Heart right ventricle (tissue), 16 donors: ENCODE measurements at places on chromosomes 2 and 18. TPM values are rescaled to one million over a fixed set of nuclear protein-coding genes. Genes with fewer than 3 reads are reported as not detected.

DNA sequence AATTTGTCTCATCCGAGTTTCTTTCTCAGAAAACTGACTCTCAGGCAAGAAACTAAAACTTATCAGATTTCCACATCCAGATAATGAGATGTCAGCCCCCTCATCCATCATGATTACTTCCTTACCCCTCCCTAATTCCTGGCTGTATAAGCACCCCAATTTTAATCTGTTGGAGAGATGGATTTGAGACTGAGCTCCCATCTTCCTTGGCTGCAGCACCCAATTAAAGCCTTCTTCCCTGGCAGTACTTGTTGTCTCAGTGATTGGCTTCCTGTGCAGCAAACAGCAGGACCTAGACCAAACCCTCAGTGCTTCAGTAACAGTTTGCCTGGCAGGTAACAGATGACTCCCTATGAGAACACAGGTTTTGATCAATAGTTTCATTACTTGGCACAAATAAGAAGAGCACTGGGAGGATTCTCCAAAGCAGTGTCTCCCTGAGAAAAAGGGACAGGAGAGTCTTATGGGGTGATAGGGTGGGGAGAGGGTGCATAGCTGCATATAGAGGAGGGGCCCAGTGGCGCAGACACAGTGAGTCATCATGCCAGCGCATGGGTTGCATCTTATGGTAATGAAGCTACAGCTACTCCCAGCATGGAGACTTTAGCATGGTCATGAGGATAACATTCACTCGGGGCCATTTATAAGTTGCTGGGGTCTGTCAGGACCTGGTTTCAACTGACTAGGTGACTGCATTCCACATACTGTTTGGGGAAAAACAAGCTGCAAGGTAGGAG is 45.1 kb downstream of the TEX51 start:
- no peak for DNase-seq
- H3K27ac ChIP-seq = no peak overlapping the region
- H3K27me3 ChIP-seq = peaks cover 4% of the 10 kb centered on the region
- H3K4me1 ChIP-seq = no peaks in the 10 kb centered on the region
- no peaks in the 10 kb centered on the region for H3K36me3 ChIP-seq
- H3K4me3 ChIP-seq = no peak overlapping the region

DNA sequence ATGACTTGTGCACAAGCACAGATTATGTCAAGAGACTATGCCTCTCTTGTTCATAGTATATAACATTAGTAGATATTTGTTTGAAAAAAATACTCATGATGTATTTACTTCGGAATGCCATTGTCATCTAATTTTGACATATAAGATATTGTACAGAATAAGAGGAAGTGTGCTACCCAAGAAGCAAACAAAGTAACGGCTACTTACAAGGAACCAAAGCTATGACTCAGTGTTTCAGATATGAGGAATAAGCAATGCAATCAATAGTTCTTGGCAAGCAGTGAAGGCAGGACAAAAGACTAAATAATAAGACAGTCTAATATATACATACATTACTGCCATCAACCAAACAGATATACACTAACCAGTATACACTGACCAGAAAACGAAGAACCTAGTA is 256.3 kb downstream of the CCDC178 start:
- H3K4me3 ChIP-seq = no peak overlapping the region
- H3K36me3 ChIP-seq = no peaks in the 10 kb centered on the region
- no peak overlapping the region for H3K27ac ChIP-seq

- H3K36me3 ChIP-seq = no peaks in the 10 kb centered on the region
- no peaks in the 10 kb centered on the region for H3K27me3 ChIP-seq
- no peak overlapping the region for H3K27ac ChIP-seq
- no peak overlapping the region for H3K4me3 ChIP-seq
Observed at GRCh38 chr2:8840475-8841091, 3.2 kb upstream of the KIDINS220 start.

DNA sequence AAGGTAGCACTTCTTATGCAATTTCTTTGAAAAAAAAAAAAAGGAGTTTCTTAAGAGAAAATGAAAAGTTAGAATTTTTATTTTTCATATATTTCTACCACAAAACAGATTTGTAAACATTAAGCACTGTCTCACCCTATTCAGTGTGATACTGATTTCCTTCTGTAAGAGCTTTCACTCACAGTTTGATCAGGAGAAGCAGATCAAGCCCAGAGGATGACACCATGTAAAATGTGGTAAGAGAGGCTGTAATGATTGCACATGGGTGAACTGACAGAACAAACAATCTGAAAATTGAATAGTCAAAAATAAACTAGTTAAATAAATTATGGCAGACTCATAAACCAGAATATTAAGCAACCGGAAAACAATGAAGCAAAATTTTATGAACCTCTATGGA is 54.5 kb downstream of the MEMO1 start:
- no peaks in the 10 kb centered on the region for H3K36me3 ChIP-seq
- peaks cover 51% of the 10 kb centered on the region for H3K4me1 ChIP-seq
- DNase-seq = no peak
- no peaks in the 10 kb centered on the region for H3K27me3 ChIP-seq
- H3K4me3 ChIP-seq = no peak overlapping the region

DNA sequence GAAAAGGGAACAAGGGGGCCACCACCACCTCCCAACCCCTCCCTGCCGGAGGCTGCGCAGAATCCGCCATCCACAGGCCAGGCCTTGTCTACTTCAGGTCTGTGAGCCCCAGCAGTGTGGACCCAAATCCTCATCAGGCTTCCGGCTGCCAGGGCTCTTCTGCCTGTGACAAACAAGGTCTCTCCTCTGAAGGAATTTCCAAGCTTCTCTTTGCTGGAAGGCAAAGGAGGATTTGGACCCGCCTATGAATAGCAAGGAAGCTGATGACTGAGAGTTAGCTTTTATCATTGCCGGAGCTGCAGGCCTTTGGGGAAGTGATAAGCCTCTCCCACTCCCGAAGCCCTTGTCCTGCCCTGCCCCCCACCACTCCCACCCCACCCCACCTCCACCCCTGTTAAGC is 93.7 kb upstream of the SH3BP4 start:
- DNase-seq = no peak
- no peak overlapping the region for H3K4me3 ChIP-seq
- H3K27ac ChIP-seq = no peak overlapping the region
- H3K4me1 ChIP-seq = peaks cover 19% of the 10 kb centered on the region
- H3K36me3 ChIP-seq = no peaks in the 10 kb centered on the region

GRCh38 chr2:207662203-207662602 is 37.0 kb upstream of the METTL21A start:
- H3K27ac ChIP-seq = no peak overlapping the region
- H3K4me1 ChIP-seq = no peaks in the 10 kb centered on the region
- no peak overlapping the region for H3K4me3 ChIP-seq

- no peaks in the 10 kb centered on the region for H3K36me3 ChIP-seq
- H3K4me1 ChIP-seq = peaks cover 37% of the 10 kb centered on the region
- no peaks in the 10 kb centered on the region for H3K27me3 ChIP-seq
- H3K27ac ChIP-seq = peak overlapping the region; percentile 86
Observed at GRCh38 chr2:33014268-33014667, 67.5 kb downstream of the LTBP1 start.

DNA sequence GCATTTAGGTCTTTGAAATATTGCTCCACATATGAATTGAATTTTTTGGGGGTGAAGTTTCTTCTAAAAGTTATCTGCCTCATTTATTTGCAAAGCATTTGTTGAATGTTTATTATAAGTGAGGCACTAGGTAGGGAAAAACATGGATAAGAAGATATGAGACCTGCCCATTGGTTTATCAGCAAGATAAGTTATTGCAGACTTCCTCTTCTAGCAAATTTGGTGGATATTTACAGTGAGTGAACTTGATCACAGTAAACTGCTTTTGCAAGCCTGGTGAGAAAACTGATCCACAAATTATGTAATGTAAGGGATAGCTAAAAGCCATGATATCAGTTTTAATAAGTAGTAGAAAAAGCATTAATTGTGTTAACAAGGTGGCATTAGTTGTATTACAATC is 364.8 kb downstream of the SOCS6 start:
- no peaks in the 10 kb centered on the region for H3K27me3 ChIP-seq
- no peaks in the 10 kb centered on the region for H3K4me1 ChIP-seq
- DNase-seq = no peak
- H3K27ac ChIP-seq = no peak overlapping the region
- H3K4me3 ChIP-seq = no peak overlapping the region

GRCh38 chr18:24063121-24063731 is 48.7 kb downstream of the TTC39C start:
- no peaks in the 10 kb centered on the region for H3K4me1 ChIP-seq
- H3K27me3 ChIP-seq = no peaks in the 10 kb centered on the region
- no peaks in the 10 kb centered on the region for H3K36me3 ChIP-seq
- H3K27ac ChIP-seq = no peak overlapping the region
- no peak overlapping the region for H3K4me3 ChIP-seq

Gene MYO5B
- polyA plus RNA-seq = 0.58 TPM

Gene UPP2
- polyA plus RNA-seq = not detected
